Activated T-helper 9 cell treated with anti-CD3 and anti-CD28 coated beads, Interleukin-2, amount 50 U/mL, for 16 hours (primary cell): ENCODE measurements at places on chromosomes 7 and 10.

GRCh38 chr10:7817576-7817975 lies 729 bp upstream of the TAF3 start:
- no peak for DNase-seq

DNA sequence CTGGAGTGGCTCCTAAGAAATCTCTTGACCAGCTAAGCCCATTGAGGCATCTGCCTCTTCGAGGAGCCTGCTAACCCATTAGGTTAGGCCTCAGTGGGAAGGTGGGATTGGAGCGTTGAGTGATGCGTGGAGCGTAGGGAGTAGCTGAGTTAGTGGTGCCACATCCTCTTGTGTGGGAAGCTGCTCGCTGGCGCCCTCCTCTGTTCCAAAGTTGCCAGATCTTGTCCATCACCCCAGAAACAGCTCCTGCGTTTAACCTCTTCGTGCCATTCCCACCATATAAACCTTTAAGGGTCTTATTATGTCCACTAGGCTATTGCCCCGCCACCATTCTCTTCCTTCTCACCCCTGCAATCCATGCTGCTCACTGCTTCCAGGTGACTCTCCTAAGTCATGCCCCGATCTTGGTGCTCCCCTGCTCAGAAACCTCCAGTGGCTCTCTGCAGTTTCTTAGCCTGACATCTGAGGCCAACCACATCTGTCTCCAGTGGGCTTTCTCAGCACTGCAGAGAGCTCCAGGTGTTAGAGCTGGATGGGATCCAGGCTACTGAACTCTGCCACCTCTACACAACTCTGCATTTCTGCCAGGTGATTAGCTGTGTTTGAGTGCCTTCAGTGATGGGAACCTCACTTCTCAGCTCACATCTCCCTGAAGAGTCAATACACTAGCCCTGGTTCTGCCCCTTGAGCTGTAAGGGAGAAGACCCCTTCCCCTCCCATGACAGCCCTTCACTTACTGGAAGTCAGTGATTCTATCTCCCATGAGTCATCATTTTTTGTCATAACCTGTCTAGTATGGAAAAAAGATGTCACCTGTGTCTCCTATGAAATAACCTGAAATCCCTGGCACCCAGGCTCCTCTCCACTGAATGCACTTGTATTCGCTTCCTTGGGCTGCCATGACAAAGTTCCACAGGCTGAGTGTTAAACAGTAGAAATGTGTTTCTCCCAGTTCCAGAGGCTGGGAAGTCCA lies 65.0 kb upstream of the FGFR2 start:
- DNase-seq, result no peak

- DNase-seq, result no peak
Measured at GRCh38 chr10:90308223-90308622, 549.6 kb downstream of the HTR7 start.

- DNase-seq, result peak; percentile 26
Measured at GRCh38 chr10:70816220-70816894, 609 bp downstream of the SGPL1 start.

- DNase-seq, result no peak
Measured at GRCh38 chr10:72085166-72085565, 3.2 kb downstream of the SPOCK2 start.
